ENCODE measurements at places on chromosomes 3 and 15.

GRCh38 chr3:72152551-72153476 lies 367.9 kb upstream of the PROK2 start:
- DNase-seq = no peak

- DNase-seq = no peak
These were observed 42.3 kb downstream of the FGD5 start for GRCh38 chr3:14861031-14861430.

DNA sequence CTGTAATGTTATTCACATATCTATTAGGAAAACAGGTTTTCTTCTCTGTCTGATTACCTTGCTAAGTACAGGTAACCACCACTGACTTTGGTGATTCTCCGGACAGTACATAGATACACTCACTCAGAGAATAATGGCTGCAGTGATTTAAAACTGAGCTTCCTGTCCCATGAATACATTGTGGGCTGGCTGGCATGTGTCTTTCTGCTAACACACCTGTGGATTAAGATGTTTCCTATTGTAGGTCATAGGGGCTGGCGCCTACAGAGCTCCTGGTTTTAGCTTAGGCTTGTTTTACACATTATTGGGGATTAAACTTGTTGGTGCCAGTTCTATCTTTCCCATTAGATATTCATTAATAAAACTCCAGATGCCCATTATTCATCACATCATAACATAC lies 102.7 kb upstream of the MEIS2 start:
- no peak for DNase-seq

- DNase-seq = no peak
These were observed 15.1 kb downstream of the XXYLT1 start for GRCh38 chr3:195255571-195256501.

Measured in CD4-positive, alpha-beta T cell treated with Interleukin-17A for 4 hours (primary cell).